ENCODE measurements at places on chromosomes 4 and X.

- H3K27ac ChIP-seq = no peak overlapping the region
- peaks cover 19% of the 10 kb centered on the region for H3K27me3 ChIP-seq
- no peaks in the 10 kb centered on the region for H3K36me3 ChIP-seq
- H3K4me1 ChIP-seq = peaks cover 4% of the 10 kb centered on the region
Observed at GRCh38 chr4:73870768-73871167, 1.6 kb downstream of the CXCL1 start.

DNA sequence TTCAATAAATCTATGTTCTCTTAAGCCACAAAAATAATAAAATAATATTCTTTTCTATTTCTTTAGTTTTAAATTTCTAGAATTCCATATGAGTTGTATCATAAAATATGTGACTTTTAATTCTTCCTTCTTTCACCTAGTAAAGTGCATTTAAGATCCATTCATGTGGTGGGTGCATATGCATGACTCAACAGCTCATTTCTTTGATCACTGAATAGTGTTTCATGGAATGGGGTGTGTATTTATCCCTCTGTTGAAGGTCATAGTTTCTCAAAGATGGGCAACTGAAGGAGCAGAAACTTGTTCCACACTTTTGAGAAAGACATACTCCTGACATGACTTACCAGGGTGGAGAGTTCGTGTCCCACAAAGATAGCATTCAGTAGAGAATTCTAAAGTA lies 1230.3 kb upstream of the AGA start:
- H3K27me3 ChIP-seq = no peaks in the 10 kb centered on the region
- H3K4me1 ChIP-seq = no peaks in the 10 kb centered on the region
- H3K4me3 ChIP-seq = no peak overlapping the region
- H3K27ac ChIP-seq = no peak overlapping the region

- H3K27me3 ChIP-seq = no peaks in the 10 kb centered on the region
- H3K4me1 ChIP-seq = no peaks in the 10 kb centered on the region
- no peaks in the 10 kb centered on the region for H3K36me3 ChIP-seq
- peak; percentile 67 for DNase-seq
Observed at GRCh38 chr4:166501941-166502382, 628.9 kb downstream of the TLL1 start.

GRCh38 chrX:108419401-108419800 lies 18.8 kb downstream of the COL4A6 start:
- H3K4me3 ChIP-seq = no peak overlapping the region
- no peaks in the 10 kb centered on the region for H3K27me3 ChIP-seq
- peaks cover 2% of the 10 kb centered on the region for H3K4me1 ChIP-seq

DNA sequence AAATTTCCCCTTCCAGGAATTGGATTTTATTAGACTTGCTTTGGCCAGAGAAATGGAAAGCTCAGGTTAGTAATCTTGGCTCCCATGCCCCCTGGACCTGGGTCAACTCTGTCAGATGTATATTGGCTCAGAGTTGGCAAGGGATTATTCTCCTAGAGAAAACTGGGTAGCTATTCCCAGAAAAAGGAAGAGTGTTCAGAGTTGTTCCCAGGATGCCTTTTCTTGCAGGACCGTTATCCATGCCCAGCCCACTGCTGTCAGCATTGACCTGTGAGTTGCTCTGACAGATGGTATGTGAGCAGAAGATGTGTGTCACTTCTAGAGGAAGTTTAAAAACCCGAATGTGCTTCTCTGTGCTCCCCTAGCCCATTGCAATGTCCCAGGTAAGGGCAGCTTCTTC lies 509.9 kb upstream of the ZFP42 start:
- no peaks in the 10 kb centered on the region for H3K27me3 ChIP-seq
- DNase-seq = no peak
- H3K27ac ChIP-seq = no peak overlapping the region
- no peaks in the 10 kb centered on the region for H3K36me3 ChIP-seq

DNA sequence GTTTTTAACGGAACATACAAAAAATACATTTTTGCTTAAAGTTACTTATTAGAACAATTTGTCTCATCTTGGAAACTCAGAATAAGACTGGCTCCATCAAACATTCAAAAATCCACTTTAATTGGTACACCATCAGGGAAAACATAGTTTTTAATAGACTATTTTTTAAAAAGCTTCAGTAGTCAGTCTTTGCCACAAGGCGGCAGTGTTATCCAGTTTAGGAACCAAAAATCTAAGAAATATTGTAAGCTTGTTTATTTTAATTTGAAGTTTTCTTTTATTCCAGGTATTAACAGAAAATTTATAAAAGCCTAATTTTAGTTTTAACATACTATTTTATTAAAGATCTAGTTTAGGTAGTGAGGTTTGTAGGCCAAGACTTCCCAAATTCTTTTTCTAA lies 107.7 kb downstream of the APOOL start:
- H3K4me1 ChIP-seq = no peaks in the 10 kb centered on the region
- no peaks in the 10 kb centered on the region for H3K36me3 ChIP-seq
- H3K27ac ChIP-seq = no peak overlapping the region
- no peak overlapping the region for H3K4me3 ChIP-seq
- no peaks in the 10 kb centered on the region for H3K27me3 ChIP-seq
